ENCODE measurements at places on chromosomes 5 and 9.

DNA sequence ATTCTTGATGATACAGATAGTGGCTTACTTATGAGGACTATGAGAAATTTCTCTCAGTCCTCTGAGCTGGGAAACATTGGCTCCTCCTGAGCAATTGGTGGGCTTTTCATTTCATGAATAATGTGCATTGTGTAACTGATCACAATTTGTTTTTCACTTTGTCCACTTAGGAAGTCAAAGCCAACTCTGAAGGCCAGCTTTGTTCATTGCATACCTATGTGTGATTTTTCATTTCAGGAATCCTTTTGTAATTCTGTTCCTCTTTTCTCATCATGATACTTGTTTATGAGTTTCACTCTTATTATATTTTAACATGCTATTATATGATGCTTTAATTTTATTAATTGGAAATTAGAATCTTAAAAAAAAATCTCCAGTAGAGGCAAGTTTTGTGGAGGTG is 483.0 kb downstream of the EBF1 start:
- H3K27me3 ChIP-seq: no peaks in the 10 kb centered on the region
- H3K4me1 ChIP-seq: no peaks in the 10 kb centered on the region
- no peak for DNase-seq

GRCh38 chr9:91681461-91682305 is 258.1 kb upstream of the NFIL3 start:
- H3K27ac ChIP-seq: no peak overlapping the region
- H3K27me3 ChIP-seq: peaks cover 26% of the 10 kb centered on the region
- H3K36me3 ChIP-seq: no peaks in the 10 kb centered on the region
- H3K4me1 ChIP-seq: peaks cover 5% of the 10 kb centered on the region
- H3K4me3 ChIP-seq: peak overlapping the region; percentile 49

DNA sequence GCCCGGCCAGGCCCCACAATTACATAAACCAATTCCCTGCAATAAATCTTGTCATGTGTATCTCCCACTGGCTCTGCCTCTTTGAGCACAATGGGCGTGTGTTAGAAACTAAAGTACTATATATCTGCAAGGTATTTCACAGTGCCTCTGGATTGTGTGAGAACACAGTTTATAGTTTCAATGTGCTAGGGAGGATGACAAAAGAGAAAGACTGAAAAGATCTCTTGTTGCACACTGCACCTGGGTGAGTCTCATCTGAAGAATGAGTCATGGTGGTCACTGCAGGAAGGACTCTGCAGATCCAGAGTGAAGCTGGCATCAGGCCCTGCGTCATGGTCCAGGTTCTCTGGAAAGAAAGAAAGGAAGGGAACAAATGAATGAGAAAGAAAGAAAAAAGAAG is 20.7 kb upstream of the CTSV start:
- no peaks in the 10 kb centered on the region for H3K36me3 ChIP-seq
- no peaks in the 10 kb centered on the region for H3K4me1 ChIP-seq
- no peak overlapping the region for H3K4me3 ChIP-seq
- H3K27ac ChIP-seq: no peak overlapping the region
- peaks cover 7% of the 10 kb centered on the region for H3K27me3 ChIP-seq

DNA sequence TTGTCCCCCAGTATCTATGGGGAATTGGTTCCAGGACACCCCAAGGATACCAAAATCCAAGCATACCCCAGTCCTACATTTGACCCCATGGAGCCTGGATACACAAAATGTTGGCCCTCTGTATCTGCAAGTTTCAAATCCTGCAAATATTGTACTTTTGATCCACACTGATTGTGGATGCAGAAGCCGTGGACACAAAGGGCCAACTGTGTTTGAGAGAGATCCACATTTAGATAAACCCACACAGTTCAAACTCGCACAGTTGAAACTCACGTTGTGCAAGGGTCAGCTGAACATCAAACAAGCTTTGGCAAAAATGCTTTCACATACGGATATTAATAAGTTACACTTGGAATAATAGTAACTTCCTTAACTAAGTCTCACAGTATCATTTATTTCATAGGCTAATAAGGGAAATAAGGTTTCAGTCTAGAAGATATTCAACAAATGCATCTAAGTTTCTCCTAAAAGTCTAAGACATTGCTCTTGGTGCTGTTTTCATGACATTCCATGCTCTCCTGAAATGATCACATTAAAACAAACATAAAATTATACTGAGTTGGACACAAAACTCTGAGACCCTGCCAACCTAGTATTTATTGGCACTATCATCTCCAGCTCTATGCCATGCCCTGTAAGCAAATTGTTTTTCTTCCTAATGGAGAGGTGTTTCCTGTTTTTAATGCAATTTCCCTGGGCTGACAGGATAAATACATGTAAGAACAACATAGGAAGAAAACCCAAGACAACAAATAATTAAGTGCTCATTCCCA is 32.3 kb downstream of the ACTL7A start:
- no peaks in the 10 kb centered on the region for H3K27me3 ChIP-seq
- no peak overlapping the region for H3K27ac ChIP-seq
- H3K4me3 ChIP-seq: no peak overlapping the region
- no peaks in the 10 kb centered on the region for H3K4me1 ChIP-seq
- no peak for DNase-seq
- peaks cover 28% of the 10 kb centered on the region for H3K36me3 ChIP-seq

GRCh38 chr9:14092344-14092743 is 221.6 kb downstream of the NFIB start:
- H3K27ac ChIP-seq: no peak overlapping the region
- no peaks in the 10 kb centered on the region for H3K36me3 ChIP-seq
- H3K27me3 ChIP-seq: no peaks in the 10 kb centered on the region
- no peak overlapping the region for H3K4me3 ChIP-seq
- no peaks in the 10 kb centered on the region for H3K4me1 ChIP-seq

DNA sequence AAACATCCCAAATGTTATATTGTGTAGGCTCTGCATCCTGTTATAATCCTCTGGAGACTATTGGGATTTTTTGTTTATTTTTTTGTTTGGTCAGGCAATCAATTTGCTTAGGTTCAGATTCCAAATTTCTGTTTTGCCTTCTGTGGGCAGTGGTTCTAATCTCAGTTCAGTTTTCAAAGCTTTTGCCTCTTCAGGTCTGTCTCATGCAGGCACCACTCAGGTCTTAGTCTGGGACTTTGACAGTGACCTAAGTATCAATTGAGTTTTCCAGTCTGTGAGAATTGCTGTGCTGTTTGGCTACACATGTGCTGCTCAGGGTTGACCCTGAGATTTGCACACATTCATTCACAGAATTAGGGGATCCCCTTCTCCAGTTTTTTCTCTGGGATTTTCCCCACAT is 14.1 kb downstream of the SNX2 start:
- no peaks in the 10 kb centered on the region for H3K27me3 ChIP-seq
- no peak overlapping the region for H3K4me3 ChIP-seq
- no peak for DNase-seq
- H3K4me1 ChIP-seq: no peaks in the 10 kb centered on the region

DNA sequence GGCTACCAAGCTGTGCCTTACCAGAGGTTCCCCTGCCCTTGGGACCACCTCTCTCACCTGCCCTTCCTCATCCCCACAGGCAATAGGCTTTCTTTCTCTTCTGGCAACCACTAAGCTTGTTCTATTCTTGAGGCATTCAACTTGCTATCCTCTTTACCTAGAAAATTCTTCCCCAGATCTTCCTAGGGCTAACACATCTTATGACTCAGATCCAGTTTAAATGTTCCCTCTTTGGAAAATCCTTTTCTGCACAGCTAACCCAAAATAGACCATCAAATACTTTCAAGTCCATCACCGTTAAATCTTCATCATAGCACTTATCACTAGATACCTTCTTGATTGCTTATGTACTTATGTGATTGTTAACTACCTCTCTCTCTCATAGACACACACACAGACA is 93.7 kb downstream of the ENC1 start:
- H3K4me1 ChIP-seq: no peaks in the 10 kb centered on the region
- peaks cover 5% of the 10 kb centered on the region for H3K27me3 ChIP-seq
- no peak for DNase-seq
- no peak overlapping the region for H3K27ac ChIP-seq

DNA sequence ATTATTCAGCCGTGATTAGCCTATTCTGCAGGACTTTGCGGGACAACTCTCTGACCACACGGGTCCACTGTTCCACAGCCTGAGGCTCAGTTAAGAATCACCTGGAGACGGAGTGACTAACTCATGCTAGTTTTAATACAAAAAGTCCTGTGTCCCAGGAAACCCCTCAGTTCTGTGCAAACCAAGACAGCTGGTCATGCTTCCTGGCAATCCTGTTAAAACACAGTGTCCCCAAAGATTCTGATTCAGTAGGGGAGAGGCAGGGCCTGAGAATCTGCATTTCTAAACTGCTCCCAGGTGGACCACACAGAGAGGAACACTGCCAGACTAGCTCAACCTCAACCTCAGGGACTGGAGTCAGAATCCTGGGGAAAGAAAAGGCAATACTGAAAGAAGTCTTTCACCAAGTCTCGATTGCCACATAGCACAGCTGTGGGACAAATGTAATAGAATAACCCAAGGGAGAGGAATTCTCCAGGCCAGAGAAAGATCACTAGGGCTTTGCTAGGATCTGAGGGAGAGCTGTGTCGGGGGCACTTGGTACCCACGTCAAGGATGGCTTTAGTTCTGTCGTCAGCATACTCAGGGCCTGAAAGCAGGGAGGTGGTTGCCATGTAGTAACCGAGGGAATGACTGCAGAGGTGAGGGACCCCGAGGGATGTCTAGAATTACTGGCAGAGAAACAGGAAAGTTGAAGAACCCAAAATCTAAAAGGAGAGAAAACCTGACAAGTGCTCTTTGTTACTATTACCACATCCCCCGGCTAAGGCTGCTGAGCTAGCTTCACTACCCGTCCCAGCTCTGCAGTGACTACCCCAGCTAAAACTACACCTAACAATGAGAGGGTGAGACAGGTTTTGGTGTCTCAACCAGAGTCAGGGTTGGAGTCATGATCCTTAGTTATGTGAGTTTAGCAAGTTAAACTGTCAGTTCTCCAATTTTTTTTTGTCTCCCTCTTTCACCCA is 8.6 kb downstream of the SUSD1 start:
- H3K36me3 ChIP-seq: peaks cover 19% of the 10 kb centered on the region
- H3K4me1 ChIP-seq: peaks cover 31% of the 10 kb centered on the region
- H3K27me3 ChIP-seq: no peaks in the 10 kb centered on the region
- no peak overlapping the region for H3K4me3 ChIP-seq
- H3K27ac ChIP-seq: no peak overlapping the region

DNA sequence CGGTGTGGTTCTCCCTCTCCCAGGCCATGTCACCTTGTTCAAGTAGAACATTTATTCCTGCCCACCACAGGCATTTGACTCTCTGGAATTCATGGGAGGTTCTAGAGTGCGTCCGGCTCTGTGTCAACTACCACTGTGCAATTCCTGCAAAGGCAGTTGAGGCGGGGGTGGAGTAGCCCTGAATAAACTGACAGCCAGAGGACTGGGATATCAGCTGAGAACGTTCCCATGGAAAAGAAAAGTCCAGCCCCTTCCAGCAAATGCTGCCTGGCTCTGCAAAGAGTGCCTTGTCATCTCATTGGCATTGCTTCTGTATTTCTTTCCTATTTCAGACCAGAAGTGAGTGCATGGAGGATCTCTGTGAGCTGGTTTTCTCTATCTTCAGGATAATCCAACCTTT is 18.9 kb upstream of the MEGF9 start:
- H3K27me3 ChIP-seq: no peaks in the 10 kb centered on the region
- H3K27ac ChIP-seq: no peak overlapping the region
- peaks cover 13% of the 10 kb centered on the region for H3K4me1 ChIP-seq

GRCh38 chr5:97094579-97095317 is 47.7 kb downstream of the LIX1 start:
- H3K27ac ChIP-seq: peak overlapping the region; percentile 87
- H3K4me3 ChIP-seq: peak overlapping the region; percentile 58
- H3K36me3 ChIP-seq: peaks cover 6% of the 10 kb centered on the region
- DNase-seq: no peak

DNA sequence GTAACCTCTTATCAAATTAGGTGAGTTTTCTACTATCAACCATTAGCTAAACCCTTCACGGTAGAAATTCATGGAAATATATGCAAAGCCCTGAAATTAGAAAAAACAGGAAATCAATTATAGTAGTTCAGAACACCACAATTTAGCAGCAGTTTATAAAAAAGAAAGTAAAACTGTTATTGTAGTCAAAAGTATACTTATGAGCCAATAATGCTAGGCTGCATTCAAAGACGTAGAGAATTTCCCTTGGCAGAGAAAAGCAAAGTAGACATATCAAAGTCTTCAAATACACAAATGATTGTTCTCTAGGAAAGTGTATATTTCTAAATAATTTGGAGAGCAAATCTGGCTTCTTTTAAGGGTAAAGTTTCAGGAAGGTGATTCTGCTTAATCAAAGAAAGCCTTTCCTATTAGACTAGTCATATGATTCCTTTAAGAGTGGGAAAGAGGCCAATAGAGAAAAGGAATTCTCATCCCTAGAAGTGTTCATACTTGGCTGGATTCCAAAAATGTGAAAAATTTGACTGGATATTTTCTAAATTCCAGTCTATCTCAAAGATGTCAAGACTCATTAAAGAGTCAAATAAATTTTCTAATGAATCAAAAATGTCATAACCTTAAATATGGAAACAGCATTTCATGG is 185.5 kb downstream of the SMC2 start:
- no peaks in the 10 kb centered on the region for H3K36me3 ChIP-seq
- no peaks in the 10 kb centered on the region for H3K27me3 ChIP-seq
- no peak overlapping the region for H3K27ac ChIP-seq
- no peak for DNase-seq
- no peaks in the 10 kb centered on the region for H3K4me1 ChIP-seq
- no peak overlapping the region for H3K4me3 ChIP-seq

DNA sequence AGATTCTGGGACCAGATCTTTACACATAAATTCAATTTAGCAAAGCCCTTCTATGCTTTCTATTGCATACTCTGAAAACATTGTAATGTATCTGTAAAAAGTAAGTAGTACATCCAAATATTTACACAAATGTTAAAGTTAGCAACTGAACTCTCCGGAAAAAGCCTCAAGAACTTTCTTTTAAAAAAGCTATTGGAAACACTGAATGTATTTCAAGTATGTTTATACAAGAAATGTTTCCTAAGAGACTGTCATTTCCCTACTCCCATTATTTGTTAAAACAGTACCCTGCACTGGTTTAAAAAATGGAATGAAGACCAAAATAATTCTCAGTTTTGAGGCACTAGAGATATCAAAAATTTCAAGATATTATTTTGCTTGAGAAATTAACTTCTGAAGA is 44.8 kb upstream of the TRIM36 start:
- H3K27me3 ChIP-seq: no peaks in the 10 kb centered on the region
- peaks cover 17% of the 10 kb centered on the region for H3K36me3 ChIP-seq
- H3K4me1 ChIP-seq: peaks cover 6% of the 10 kb centered on the region
- DNase-seq: no peak
- no peak overlapping the region for H3K27ac ChIP-seq

All from activated naive CD8-positive, alpha-beta T cell treated with anti-CD3 and anti-CD28 coated beads, Interleukin-2, amount 10 ng/mL, durations not matched to agents 7 days and 5 days (primary cell).